ENCODE measurements at places on chromosomes 5 and 9.

DNA sequence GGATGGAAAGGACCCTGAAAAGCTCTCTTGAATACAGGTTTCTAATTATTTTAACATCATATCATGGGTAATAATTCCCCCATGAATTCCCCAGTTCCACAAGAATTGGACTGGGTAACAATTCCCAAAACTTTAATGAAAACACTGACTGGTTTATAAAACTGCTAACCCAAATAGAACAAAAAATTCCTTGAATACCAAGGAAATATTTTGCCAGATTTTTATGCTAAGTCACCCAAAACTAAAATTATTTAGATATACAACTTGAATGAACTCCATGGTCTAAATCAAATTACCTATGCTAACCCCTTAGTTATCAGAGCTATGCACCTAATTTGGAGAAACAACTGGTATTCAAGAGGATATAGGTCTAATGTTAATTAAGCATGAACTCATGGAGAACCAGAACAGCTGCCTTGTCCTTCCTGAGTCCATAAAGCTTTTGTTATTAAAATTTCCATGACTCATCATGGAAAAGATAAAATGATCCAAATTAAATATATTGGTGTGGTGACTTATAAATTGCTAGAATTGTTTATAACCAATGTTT lies 164.9 kb upstream of the TUT7 start:
- DNase-seq, result no peak

GRCh38 chr9:35044071-35044470 lies 28.4 kb downstream of the VCP start:
- no peak for DNase-seq

- no peak for DNase-seq
Observed at GRCh38 chr5:102018279-102018678, 277.8 kb downstream of the SLCO4C1 start.

GRCh38 chr9:26483991-26484390 lies 408.6 kb downstream of the CAAP1 start:
- DNase-seq, result no peak

GRCh38 chr5:99639905-99640304 lies 711.1 kb upstream of the CHD1 start:
- DNase-seq, result no peak

GRCh38 chr5:38697013-38697412 lies 140.6 kb upstream of the LIFR start:
- no peak for DNase-seq

DNA sequence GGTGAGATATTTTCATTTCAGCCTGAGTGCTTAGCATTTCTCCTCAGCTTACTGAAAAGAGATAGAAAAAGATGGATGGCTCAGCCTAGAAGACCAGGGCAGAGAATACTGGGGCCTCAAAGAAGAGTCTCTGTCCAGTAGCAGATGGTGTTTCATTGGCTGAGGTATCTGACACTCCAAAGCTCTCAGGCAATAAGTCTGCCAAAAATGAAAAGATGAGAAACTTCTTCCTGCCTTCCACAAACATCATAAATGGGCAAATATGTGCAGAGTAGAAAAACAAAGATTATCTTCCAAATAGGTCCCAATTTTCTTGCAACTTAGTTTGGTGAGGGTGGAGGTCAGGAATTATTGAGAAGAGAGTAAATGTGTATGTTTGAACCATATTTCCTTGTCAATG lies 87.4 kb upstream of the ICE1 start:
- DNase-seq, result no peak

- DNase-seq, result no peak
Observed at GRCh38 chr5:142183561-142183960, 75.0 kb downstream of the NDFIP1 start.

GRCh38 chr9:38066914-38067858 lies 1.8 kb downstream of the SHB start:
- no peak for DNase-seq

GRCh38 chr5:149206524-149207141 lies 65.0 kb upstream of the AFAP1L1 start:
- DNase-seq, result no peak

GRCh38 chr5:79611046-79611829 lies 1.0 kb upstream of the TENT2 start:
- DNase-seq, result no peak

GRCh38 chr5:113891491-113891890 lies 378.0 kb downstream of the YTHDC2 start:
- no peak for DNase-seq

GRCh38 chr9:126283799-126284465 lies 42.7 kb upstream of the MVB12B start:
- no peak for DNase-seq

DNA sequence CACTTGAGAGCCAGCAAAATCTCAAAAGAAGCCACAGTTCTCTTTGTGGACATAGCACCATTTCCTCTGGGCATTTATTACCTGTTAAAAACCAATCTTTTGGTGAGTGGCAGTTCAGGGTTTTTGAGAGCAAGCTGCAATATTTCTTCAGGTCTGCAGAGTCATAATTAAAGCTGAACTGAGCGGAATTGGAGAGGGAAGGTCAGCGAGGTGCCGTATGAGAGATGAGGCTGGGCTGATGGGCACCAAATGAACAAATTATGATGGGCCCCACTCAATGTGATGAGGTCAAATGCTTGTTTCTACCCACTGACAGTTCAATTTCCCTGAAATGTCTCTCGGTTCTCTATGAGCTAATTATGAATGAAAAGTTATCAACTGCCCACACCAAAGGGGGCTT lies 231.9 kb downstream of the AP3B1 start:
- no peak for DNase-seq

- DNase-seq, result no peak
Observed at GRCh38 chr5:159227452-159227851, 18.1 kb upstream of the RNF145 start.
